Motor neuron (in vitro differentiated cells): ENCODE measurements at places on chromosomes 7 and 10. TPM values are rescaled to one million over a fixed set of nuclear protein-coding genes. Genes with fewer than 3 reads are reported as not detected.

OR2A12 gene
- total RNA-seq: not detected in 2 replicates

AGAP4 gene
- 11.6 and 15.4 TPM in 2 replicates for total RNA-seq

PALS2 gene
- 32.2 and 56.9 TPM in 2 replicates for total RNA-seq

CPA2 gene
- 0.78 and 0.82 TPM in 2 replicates for total RNA-seq

ITPRIP gene
- 12.5 and 17.7 TPM in 2 replicates for total RNA-seq

OPN4 gene
- 0.20 TPM in 1 of 2 replicates, not detected in the other for total RNA-seq

- no peak for ATAC-seq
Measured at GRCh38 chr10:53646525-53646924, 873.9 kb upstream of the MBL2 start.

DNA sequence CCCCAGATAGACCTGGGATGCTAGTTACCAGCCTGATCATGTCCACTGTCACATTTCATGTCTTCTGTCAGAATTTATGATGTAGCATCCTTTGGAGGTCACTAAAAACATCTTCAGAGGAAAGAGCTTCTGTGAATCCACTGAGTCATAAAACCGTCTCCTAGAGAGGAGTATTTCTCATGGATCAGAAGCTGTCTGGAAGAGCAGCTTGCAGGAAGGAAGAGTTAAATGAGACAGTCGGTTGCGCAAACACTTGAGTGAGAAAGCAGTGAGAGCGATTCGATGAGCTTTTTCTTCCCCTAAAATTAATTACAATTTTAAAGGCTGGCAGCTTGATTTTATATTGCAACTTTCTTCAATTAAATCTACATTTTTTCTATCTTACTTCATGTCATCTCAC is 47.2 kb upstream of the WDR11 start:
- ATAC-seq: peak; percentile 38

DNA sequence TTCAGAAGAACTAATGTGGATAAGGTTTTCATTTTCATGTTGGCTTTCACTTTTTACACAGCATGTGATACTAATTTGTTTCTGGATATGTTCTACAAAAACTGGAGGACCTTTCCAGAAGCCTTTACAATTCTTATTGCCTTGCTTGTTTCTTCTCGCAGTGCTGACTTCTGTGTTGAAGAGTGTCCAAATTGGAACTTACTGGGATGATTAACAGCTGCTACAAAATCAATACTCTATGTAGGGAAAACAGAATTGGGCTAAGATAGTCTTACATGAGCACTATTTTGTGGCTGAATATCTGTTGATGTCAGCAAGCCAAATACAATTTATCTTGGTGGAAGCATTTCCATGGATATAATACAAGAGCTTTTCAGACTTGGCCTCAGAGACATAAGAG is 351.2 kb downstream of the DGKB start:
- ATAC-seq: no peak

DNA sequence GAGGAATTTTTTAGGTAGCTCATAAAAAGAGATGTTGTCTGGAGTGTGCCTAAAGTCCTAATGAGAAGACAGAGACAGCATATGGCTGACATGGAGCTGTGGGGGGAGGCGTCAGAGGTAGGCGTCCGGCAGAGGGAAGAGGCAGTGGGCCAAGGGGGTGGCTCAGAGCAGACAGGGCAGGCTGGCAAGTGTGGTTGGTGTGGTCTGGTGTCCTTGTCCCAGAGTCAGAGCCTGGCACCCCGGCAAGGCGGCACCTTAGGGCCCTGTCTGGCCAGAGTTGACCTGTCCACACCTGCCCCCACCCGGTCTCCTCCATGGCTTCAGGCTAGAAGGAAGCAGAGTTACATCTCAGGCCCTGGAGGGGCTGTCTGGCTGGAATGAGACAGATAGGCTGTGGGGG is 220.3 kb upstream of the ZNF32 start:
- ATAC-seq: no peak

GRCh38 chr7:30163231-30163894 is 28.6 kb downstream of the MTURN start:
- ATAC-seq: peak; percentile 50

GRCh38 chr10:24887855-24888231 is 64.6 kb downstream of the PRTFDC1 start:
- no peak for ATAC-seq

- no peak for ATAC-seq
Measured at GRCh38 chr7:27250557-27251070, 8.0 kb downstream of the EVX1 start.

DNA sequence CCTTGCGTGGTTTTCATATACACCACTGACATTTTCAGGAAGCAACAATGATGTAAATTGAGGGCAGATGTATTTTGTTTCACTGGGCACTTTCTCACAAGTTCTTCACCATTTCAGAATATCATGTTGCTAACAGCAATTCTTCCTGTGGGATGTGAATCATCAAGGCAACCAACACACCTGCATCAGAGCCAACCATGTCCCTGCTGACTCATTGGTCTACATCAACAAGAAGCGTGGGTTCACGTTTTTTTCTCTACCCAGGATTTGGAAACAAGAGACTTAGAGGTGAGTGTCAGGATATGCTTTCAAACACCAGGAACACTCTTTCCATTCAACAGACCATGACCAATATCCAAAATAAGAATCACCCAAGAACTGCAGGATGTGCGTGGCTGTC is 203.9 kb downstream of the TEX36 start:
- ATAC-seq: no peak

- ATAC-seq: no peak
Measured at GRCh38 chr10:58757352-58758065, 244.8 kb downstream of the BICC1 start.

DNA sequence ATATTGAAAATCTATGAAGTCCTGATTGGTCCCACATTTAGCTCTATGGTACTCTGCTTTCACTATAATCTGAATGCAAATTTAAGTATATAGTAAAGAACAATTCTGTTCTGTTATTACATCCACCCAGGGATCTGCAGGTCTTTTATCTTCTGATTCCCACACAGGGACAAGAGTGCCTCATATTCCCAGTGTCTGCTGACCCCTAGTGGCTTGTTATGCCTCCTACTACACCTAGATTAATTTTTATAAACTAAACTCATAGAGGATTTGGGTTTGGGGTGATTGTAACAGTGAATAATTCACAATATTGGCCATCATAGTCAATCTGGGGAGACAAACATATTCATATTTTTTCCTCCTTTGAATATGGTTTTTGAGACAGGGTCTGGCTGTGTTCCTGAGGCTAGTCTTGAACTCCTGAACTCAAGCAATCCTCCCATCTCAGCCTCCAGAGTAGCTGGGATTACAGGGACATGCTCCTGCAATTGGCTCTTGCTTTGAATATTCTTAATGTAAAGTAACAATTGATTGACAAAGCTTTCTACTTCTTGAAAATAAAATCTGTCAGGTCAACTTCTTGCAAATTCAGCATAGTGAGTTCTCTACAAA is 282.1 kb downstream of the KCND2 start:
- peak; percentile 72 for ATAC-seq
